ENCODE measurements at places on chromosomes 2 and 18.

- peak; percentile 45 for DNase-seq
Observed at GRCh38 chr18:74598350-74599001, 806 bp downstream of the ZNF407 start.

GRCh38 chr2:133377021-133377481 lies 191.2 kb downstream of the NCKAP5 start:
- no peak for DNase-seq

GRCh38 chr2:162732946-162733698 lies 105.4 kb downstream of the KCNH7 start:
- DNase-seq, result no peak

DNA sequence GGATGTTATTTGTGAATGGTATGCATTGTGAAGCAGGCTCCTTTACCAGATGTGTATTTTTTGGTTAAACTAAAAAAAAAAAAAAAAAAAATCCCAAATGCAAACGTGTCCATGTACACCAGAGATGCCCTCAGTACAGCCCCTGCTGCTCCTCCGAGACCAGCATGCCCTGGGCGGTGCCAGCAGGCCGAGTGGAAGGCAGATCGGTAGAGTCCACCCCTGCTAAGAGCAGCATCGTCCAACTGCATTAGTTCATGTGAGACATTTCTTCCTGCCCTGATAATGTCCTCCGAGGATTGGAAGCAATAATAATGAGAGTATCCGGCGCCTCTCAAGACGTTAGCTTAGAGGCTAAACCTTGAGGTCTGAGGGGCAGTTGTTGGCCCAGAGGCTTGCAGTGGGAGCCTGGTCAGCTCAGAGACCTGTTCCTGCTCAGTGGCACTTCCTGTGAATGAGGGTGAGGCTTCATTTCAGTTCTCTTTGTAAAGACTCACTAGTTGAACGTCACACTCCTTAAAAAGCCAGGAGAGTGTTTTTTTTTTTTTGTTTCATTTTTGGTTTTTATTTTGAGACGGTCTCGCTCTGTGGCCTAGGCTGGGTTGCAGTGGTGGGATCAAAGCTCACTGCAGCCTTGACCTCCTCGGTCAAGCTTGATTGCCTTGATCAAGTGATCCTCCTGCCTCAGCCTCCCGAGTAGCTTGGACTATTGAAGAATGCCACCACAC lies 5.6 kb downstream of the SLC66A3 start:
- DNase-seq, result no peak

DNA sequence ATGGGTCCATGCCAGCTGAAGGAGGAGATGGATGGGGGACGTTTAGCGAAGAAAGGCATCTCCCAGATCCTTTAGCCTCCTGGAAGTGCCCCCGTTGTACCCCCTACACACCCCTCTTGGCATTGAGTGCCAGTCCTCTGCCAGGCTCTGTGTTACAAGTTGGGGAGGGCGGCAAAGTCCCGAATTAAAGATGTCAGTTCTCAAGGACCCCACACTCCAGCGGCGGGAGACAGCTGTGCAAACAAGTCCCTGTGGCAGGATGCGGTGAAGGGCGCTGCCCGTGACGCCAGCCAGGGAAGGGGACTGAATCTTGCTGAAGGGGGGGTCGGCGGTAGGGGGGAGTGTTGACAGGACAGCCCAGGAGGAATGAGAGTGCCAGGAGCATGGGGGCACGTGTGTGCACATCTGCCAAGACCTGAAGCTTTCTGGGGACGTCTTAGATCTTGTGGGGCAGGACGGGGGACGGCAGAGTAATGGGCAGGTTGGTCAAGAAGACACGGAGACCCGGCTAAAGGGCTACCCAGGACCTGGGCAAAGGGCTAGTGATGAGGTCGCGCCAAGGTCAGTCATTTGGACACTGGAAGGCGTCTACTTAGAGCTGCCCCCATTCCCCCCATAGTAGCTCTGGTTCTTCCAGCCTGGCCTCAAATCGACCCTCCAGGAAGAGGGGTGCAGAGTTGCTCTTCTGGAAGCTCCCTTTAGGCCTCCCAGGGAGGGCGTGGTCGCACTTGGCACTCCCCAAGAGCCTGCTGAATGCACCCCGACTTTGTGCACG lies 2.8 kb upstream of the CTDSP1 start:
- DNase-seq, result peak; percentile 46

DNA sequence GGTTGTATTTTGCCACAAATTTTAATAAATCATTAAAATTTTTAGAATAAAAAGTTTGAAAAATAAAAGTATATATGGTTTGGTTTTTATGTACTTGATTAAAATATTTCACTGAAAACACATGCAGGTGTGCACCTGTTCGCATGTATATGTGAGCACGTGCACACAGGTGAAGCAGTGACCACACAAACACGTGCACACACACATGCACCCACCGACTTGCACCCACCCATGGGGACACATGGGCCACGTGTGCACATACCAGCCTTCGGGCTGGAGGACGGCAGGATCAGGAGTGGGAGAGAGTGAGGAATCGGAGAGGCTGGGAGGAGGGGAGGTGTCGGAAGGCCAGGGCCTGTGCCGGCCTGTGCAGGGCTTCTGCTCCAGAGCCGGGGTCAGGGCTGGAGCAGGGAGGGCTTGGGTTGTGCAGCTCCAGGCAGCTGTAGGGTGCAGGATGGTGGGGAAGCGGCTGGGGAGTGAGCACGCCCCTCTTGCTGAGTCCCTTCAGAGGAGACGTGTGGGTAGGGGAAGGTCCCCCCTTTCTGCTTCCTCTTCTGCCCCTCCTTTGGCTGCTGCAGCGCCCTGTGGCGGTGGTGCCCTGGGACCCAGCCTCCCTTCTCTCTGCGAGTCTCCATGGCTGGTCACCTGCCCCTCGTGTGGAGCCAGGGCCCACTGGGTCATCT lies 106.9 kb upstream of the HDAC4 start:
- no peak for DNase-seq

DNA sequence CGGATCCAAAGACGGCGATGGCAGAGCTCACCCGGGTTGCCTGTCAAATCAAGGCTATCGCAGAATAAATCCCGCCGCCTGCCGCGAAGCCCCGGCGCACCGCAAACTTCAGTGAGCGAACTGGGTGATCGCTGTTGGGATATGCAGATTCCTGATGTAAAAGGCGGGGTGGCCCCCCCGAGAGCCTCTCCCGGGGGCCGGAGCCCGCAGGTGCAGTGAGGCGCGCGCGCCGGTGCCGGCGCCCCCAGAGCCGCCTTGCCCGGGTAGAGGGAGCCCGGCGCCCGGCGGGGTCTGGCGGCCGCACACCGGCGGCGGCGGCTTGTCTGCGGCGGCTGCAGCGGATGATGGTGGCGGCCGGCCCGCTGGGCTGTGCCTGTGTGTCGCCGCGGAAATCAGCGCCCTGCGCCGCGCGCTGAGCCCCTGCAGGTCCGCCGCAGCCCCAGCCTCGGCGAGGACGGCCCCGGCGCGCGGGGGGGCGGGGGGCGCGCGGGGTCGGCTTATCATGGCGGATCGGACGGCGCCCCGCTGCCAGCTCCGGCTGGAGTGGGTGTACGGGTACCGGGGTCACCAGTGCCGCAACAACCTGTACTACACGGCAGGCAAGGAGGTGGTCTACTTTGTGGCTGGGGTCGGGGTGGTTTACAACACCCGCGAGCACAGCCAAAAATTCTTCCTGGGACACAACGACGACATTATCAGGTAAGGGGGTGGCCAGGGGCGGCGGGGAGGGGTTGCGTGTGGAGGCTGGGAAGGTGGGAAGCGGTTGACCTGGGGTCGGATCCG lies 1.3 kb downstream of the EML6 start:
- DNase-seq, result peak; percentile 44

- DNase-seq, result peak; percentile 55
Observed at GRCh38 chr2:26172189-26172870, 558 bp upstream of the GAREM2 start.

DNA sequence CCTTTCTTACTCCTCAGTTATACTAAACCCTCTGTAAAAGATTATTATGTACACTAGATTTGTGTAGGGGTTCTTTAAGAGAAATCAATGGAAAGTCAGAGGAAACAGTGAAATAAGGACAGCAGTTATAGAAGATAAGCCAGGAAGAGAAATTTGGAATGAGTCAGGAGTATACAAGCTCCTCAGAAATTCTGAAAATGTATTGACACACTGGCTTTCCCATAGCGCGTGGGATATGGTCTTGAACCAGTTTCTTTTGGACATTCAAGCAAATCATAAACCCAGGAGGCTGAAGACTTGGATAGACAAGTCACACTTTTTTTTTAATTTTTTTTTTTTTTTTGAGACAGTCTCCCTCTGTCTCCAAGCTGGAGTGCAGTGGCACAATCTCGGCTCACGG lies 316.1 kb upstream of the MMADHC start:
- DNase-seq, result no peak

DNA sequence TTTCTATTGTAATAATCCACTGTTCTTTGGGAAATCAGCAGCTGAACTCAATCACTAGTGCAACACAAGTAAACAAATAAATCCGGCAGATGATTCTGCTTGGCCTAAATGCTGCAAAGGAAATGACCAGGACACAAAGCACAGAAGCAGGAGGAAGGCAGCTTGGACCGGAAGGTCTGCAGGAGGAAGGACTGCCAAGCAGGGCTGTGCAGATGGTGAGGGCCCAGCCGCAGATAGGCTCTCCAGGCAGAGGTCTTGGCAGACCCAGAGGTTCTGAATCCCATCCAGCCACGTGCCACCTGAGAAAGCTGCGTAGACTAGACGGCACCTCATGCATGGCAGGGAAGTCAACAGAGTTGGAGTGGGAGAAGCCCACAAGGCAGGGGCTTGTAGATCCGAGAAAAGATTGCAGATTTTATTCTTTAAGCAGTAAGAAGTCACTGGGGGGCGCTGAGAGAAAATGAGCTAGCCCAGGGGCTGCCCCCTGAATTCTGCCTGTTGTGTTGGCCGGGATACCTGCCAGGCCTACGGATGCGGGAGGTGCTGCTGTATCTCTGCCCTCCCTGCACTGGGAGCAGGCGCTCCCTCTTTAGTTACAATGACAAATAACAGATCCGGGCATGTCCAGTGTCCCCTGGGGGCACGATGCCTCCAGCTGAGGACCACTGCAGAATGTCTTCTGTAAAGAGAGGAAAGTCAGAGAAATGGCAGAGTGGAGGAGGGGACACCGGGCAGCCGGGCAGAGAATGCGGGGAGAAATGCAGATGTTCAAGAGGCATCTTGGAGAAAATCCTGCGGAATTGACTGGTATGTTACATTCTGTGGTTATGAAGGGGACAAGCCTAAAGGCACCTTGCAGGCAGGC lies 153.5 kb downstream of the PXDN start:
- DNase-seq, result peak; percentile 35

DNA sequence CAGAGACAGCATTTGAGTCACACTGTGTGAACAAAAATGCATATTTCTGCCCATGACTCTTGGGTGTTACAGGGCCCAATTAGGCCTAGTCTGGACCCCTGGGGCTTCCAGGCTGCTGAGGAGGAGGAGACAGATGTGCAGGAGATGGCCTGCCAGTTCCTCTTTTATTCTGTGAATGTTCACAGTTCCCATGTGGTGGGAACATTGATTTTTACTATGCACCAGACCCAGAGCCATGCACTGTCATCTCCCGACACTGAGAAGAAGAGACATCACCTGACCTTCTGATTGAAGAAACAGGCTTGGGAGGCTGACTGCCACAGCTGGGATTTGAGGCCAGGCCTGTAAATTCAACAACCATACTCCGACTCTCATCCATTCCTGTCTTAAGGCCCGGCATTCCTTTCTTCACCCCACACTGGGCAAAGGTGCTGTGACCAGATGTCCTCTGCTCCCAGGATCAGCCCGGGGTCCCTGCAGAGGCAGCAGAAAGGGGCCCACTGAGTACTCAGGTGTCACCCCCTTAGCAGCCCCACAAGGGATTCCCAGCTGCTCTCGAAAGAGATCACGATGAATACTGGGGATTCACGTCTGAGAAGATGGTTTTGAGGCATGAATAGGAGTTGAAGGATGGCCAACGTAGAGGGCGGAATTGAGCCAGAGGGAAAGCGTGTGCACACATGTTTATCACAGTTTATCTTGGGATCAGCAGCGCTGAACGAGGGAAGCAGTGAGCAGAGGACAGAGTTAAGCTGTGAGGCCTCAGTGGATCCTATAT lies 3.6 kb upstream of the TFCP2L1 start:
- DNase-seq, result no peak

- peak; percentile 18 for DNase-seq
Observed at GRCh38 chr2:151827564-151828142, 568 bp downstream of the ARL5A start.

GRCh38 chr2:181771356-181771755 lies 91.0 kb upstream of the NEUROD1 start:
- no peak for DNase-seq

- DNase-seq, result no peak
Observed at GRCh38 chr18:74450626-74451025, 6.5 kb downstream of the DIPK1C start.

- no peak for DNase-seq
Observed at GRCh38 chr18:8688816-8689215, 16.5 kb upstream of the MTCL1 start.

- DNase-seq, result peak; percentile 72
Observed at GRCh38 chr2:219109471-219109870, 48.8 kb upstream of the IHH start.

DNA sequence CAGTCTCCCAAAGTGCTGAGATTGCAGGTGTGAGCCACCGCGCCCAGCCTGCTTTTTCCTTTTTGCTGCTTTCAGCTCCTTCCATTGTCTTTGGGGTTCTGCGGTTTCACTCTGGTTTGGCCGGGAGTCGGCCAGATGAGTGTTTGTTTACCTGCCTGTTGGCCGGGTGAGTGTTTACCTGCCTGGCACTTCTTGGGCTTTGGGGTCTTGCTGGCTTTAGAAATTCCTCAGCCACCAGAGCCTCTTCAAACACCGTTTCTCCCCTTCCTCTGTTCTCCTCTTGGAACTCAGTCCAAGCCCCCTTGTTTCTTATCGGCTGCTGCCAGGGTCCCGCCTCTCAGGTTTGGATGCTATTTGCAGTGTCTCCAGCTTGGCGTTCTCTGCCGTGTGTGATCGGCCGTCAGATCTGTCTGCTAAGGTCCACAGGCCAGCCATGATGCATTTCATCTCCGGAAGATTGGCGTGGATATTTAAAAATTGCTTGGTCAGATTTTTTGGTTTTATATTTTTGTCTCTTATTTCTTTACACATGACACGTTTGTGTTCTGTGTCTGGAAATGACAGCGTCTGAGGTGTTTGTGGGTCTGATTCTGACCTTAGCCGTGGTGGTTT lies 14.2 kb upstream of the GAL3ST2 start:
- no peak for DNase-seq

DNA sequence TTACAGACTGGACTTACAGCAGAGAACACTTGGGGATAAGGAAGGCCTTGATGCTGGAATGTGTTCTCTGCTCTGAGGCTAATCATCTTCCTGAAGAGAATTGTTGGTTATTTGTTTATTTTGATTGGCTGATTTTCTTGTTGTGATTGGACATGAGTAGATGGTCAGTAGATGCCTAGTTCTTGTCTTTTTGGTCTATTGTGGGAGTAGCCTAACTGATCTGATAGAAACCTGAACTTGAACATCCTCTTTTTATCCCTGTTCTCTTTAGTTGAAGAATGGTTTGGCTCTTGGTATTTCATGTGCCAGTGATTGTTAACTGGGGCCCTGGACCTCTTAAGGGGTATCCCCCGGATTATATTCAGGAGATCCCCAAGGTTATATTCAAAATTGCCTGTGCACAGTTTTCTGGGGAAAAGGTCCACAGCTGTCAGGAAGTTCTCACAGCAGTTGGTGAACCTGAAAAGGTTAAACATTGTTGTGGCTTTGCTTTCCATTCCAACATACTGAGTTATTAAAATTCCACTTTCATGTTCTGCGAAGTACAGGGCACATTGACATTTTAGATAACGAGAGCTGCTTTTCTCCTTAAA lies 13.6 kb downstream of the TWSG1 start:
- no peak for DNase-seq

GRCh38 chr2:164710837-164711765 lies 89.8 kb upstream of the GRB14 start:
- no peak for DNase-seq

GRCh38 chr2:120988051-120988699 lies 252.5 kb downstream of the GLI2 start:
- no peak for DNase-seq

Data from WTC11 (cell line).